Type B pancreatic cell (in vitro differentiated cells): ENCODE measurements at places on chromosomes 4 and X. TPM values are rescaled to one million over a fixed set of nuclear protein-coding genes. Genes with fewer than 3 reads are reported as not detected.

GRCh38 chrX:111581086-111581485 is 69.6 kb downstream of the SERTM2 start:
- H3K4me1 ChIP-seq, result peaks cover 11% of the 10 kb centered on the region
- H3K27ac ChIP-seq, result no peak overlapping the region
- H3K27me3 ChIP-seq, result no peaks in the 10 kb centered on the region

FHDC1 gene
- total RNA-seq, result 23.1 and 78.0 TPM in 2 replicates

GPR50 gene
- 2.1 and 3.5 TPM in 2 replicates for total RNA-seq

GRCh38 chr4:120156120-120156718 is 89.6 kb upstream of the MAD2L1 start:
- H3K27ac ChIP-seq, result no peak overlapping the region
- H3K36me3 ChIP-seq, result no peaks in the 10 kb centered on the region
- H3K27me3 ChIP-seq, result no peaks in the 10 kb centered on the region
- no peak for DNase-seq

GRCh38 chrX:1242891-1243402 is 25.7 kb upstream of the CSF2RA start:
- H3K27me3 ChIP-seq, result peaks cover 3% of the 10 kb centered on the region
- DNase-seq, result no peak

GRCh38 chrX:25017667-25018247 is 2.0 kb upstream of the ARX start:
- DNase-seq, result no peak
- no peak overlapping the region for H3K27ac ChIP-seq
- H3K4me3 ChIP-seq, result peak overlapping the region; percentile 83
- H3K27me3 ChIP-seq, result peaks cover 91% of the 10 kb centered on the region

GRCh38 chr4:123676890-123677229 is 280.3 kb downstream of the SPRY1 start:
- H3K27me3 ChIP-seq, result no peaks in the 10 kb centered on the region
- H3K4me1 ChIP-seq, result peaks cover 6% of the 10 kb centered on the region
- no peaks in the 10 kb centered on the region for H3K36me3 ChIP-seq
- no peak overlapping the region for H3K4me3 ChIP-seq
- H3K27ac ChIP-seq, result no peak overlapping the region
- DNase-seq, result no peak

- peak overlapping the region; percentile 13 for H3K4me3 ChIP-seq
- H3K27ac ChIP-seq, result peak overlapping the region; percentile 25
- peaks cover 19% of the 10 kb centered on the region for H3K4me1 ChIP-seq
- no peaks in the 10 kb centered on the region for H3K27me3 ChIP-seq
Measured at GRCh38 chr4:89915937-89916336, 21.3 kb downstream of the MMRN1 start.

DNA sequence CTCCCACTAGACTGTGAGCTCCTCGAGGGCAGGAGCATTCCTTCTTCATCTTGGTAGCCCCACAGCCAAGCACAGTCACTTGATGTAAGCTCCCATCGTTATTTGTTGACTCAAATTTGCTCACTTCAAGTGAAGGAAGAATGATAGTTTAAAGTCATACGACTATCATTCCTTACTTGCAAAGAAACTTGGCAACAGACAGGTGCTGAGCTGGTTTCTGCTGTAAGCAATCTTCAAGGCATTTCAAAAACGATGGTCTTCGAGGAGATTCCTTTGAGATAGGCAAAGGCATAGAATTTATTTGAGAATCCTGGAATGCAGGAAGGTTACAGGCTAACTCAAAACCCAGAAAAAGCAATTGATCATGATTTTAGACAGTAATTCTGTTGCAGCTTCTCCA is 64.8 kb downstream of the QDPR start:
- no peaks in the 10 kb centered on the region for H3K36me3 ChIP-seq
- H3K4me3 ChIP-seq, result no peak overlapping the region
- no peak overlapping the region for H3K27ac ChIP-seq
- H3K4me1 ChIP-seq, result no peaks in the 10 kb centered on the region
- peaks cover 5% of the 10 kb centered on the region for H3K27me3 ChIP-seq

TMEM150C gene
- 5.7 and 7.8 TPM in 2 replicates for total RNA-seq

- peak overlapping the region; percentile 70 for H3K27ac ChIP-seq
- H3K36me3 ChIP-seq, result peaks cover 10% of the 10 kb centered on the region
- peaks cover 46% of the 10 kb centered on the region for H3K4me1 ChIP-seq
- no peak for DNase-seq
Measured at GRCh38 chr4:1879485-1879884, 8.3 kb downstream of the NSD2 start.

DNA sequence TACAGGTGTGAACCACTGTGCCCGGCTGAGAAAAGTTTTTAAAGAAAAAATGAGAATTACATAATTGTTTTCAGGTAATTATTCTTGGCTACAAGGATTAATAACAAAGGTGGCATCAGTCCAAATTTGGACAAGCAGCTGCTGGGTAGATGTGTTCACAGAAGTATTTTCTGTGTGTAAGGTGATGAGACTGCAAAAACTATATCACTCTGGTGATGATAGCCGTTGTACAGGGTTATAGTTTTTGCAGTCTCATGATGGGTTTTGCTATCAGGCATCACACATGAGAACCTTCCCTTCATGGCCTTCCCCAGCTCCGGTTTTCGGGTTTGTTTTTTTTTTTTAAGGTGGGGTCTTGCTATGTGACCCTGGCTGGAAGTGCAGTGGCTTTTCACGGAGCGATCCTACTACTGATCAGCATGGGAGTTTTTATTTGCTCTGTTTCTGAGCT is 5.1 kb upstream of the SLC10A3 start:
- H3K36me3 ChIP-seq, result no peaks in the 10 kb centered on the region
- no peak overlapping the region for H3K27ac ChIP-seq
- H3K4me1 ChIP-seq, result no peaks in the 10 kb centered on the region
- H3K27me3 ChIP-seq, result no peaks in the 10 kb centered on the region

- DNase-seq, result no peak
- H3K27me3 ChIP-seq, result no peaks in the 10 kb centered on the region
- no peak overlapping the region for H3K4me3 ChIP-seq
Measured at GRCh38 chrX:15471028-15471427, 22.1 kb downstream of the PIR start.

DNA sequence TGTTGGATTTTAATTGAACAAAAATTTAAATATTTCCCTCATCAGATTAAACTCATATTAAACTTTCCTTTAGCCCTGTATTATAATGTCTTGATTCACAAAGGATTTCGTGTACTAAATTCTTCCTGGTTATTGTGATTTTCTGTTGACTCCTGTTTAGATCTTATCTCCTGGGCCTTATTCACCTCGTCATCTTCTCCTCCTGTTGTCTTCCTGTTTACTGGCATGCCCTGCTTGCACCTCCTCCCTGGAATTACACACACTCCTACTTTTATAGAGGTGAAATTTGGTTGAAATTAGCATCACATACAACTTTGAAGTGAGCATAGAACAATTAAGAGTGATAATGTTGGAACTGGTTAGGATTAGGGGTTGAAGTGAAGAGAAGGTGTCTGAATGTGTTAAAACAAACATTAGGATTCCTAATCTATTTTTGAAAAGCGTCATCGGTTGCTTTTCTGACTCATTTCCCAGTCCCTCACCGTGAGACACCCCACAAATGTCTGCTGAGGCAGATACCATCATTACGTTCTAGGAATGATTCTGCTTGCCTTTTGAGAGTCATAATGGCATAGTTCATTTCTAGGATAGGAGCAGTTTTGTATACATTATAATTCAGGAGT is 32.5 kb downstream of the TLL1 start:
- H3K4me3 ChIP-seq, result no peak overlapping the region
- no peaks in the 10 kb centered on the region for H3K27me3 ChIP-seq
- no peaks in the 10 kb centered on the region for H3K36me3 ChIP-seq
- no peaks in the 10 kb centered on the region for H3K4me1 ChIP-seq

FAM47A gene
- total RNA-seq, result not detected in 2 replicates

DNA sequence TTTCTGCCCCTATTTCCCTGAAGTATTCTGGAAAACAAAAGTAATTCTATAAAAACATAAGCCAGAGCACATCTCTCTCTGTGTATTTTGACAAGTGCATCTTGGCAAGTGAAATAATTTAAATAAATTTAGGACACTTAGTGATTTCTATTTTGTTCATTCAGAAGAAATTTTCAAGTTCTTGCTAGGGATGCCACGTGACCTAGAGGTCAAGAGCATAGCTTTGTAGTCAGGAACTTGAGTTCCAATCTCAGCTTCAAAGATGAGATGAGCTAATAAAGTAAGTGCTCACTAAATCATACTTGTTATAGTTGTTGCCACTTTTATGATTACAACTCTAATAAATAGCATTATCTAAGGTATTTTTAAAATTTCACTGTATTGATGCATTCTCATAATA is 13.8 kb downstream of the KDR start:
- no peak for DNase-seq
- peaks cover 4% of the 10 kb centered on the region for H3K27me3 ChIP-seq
- no peak overlapping the region for H3K4me3 ChIP-seq
- no peaks in the 10 kb centered on the region for H3K36me3 ChIP-seq
- H3K27ac ChIP-seq, result no peak overlapping the region

- H3K27me3 ChIP-seq, result no peaks in the 10 kb centered on the region
- H3K36me3 ChIP-seq, result no peaks in the 10 kb centered on the region
- no peak overlapping the region for H3K27ac ChIP-seq
- no peak overlapping the region for H3K4me3 ChIP-seq
Measured at GRCh38 chr4:42750091-42750490, 93.2 kb upstream of the ATP8A1 start.

IL21 gene
- total RNA-seq, result not detected in 2 replicates

USP11 gene
- 84.2 and 189 TPM in 2 replicates for total RNA-seq

DNA sequence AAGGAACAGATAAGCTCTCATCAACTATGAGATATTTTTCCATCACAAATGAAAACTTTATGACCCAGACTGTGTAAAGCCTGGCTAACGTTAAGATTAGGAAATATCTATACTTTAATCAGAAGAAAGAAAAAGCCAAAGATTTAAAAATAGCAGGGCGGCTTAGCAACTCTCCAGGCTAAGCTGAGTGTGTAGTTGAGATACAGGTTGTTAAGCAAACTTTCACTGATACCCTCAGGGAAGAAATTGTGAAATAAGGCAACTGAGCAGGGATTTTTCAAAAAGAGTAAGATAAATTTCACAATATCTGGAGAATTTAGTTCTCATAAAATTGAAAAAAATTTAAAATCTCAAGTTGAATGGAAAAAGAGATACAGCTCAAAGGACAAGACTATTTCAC is 382.0 kb downstream of the RAPGEF2 start:
- H3K36me3 ChIP-seq, result no peaks in the 10 kb centered on the region
- DNase-seq, result no peak
- peaks cover 17% of the 10 kb centered on the region for H3K27me3 ChIP-seq
- peaks cover 23% of the 10 kb centered on the region for H3K4me1 ChIP-seq

DNA sequence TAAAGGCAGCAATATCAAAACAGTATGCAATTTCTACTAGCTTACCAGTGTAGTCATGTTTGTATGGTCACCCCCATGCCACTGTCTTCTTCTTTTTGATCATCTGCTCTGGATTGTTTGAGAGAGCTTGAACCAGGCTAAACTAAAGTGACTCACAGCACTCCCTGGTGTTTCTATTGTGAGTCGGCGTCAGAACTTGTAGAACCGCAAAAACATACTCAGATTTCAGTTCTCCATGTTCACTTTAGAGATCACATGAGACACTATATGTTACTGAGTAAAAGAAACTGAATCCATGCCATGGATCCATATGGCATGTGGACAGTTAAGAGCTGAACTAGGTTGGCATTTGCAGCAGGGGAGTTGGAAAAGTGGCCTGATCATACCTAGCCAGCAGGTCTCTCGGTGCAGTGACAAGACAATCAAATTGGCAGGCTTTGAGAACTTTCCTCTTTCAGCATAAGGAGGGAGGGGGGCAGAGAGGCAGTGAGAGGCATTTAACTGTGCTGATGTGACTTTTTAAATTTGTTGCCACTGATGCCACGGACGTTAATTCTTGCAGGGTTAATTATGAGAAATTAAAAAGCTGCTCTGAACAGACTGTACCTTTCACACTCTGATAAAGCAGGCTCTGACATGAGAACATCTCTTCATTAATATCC is 88.4 kb downstream of the AFF2 start:
- DNase-seq, result no peak
- H3K36me3 ChIP-seq, result no peaks in the 10 kb centered on the region
- H3K27ac ChIP-seq, result no peak overlapping the region

DNA sequence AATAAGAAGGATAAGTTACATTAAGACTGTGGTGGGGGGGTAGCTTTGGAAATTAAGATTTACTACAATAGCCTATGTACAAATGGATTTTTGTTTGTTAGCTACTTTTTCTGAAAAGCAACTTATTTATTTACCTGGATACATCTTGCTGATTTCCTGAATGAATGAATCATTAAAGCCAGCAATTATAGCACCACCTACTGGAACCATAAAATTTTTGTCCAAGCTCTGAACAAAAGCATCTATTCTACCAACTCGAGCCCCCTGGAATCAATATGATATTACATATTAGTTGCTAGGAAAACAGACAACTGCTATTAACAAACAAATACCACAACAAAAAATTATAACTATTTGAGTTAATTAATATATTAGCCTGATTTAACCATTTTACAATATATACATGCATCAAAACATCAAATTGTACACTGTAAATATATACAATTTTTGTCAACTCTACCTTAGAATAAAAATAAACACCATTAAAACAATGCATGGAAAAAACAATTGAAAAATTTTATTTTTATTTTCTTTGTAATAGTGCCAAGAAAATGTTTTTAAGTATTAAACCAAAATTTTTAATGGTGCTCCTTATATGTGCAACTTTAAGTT is 15.3 kb downstream of the SEPSECS start:
- DNase-seq, result no peak
- no peak overlapping the region for H3K4me3 ChIP-seq
- peaks cover 20% of the 10 kb centered on the region for H3K36me3 ChIP-seq
- no peaks in the 10 kb centered on the region for H3K27me3 ChIP-seq

- H3K4me1 ChIP-seq, result peaks cover 5% of the 10 kb centered on the region
- no peak for DNase-seq
Measured at GRCh38 chr4:147550626-147551246, 66.5 kb upstream of the TMEM184C start.

ARHGAP36 gene
- 0.92 and 1.6 TPM in 2 replicates for total RNA-seq

DNA sequence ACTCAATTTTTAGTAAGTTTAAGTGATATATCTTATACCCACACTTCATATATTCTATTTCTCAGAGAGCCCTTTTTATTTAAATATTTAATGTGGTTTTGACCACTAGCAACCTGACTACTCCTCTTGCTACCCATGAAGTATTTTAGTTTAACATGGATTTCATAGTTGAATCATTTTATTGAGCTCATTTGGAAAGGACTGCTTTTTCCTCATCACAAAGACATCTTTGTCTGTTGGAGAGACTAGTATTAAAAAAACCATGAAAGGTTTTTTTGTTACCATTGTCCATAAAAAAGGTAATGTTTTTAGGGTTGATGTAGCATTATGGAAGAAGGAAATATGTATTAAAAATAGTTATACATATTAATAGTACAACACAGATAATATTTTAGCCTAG is 139.5 kb downstream of the RAPGEF2 start:
- no peaks in the 10 kb centered on the region for H3K4me1 ChIP-seq
- no peak for DNase-seq
- H3K27ac ChIP-seq, result no peak overlapping the region
- no peaks in the 10 kb centered on the region for H3K27me3 ChIP-seq
- H3K4me3 ChIP-seq, result no peak overlapping the region
- peaks cover 8% of the 10 kb centered on the region for H3K36me3 ChIP-seq

NEIL3 gene
- total RNA-seq, result 4.0 and 10.1 TPM in 2 replicates

DNA sequence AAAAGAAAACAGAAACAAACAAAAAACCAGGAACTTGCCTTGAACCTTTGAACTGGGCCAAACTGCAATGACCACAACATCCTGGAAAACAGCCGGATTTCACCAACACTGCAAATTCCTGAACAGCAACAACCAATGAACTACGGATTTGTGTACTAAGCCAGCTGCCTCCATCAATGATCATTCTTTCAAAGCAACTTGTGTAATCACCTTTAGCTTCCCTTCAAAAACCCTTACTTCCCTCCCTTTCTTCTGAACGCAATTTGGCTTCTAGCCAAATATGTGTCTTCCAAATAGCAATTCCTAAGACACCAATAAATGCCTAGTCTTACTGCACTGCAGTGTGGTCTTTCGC is 98.5 kb upstream of the FAM47C start:
- no peak for DNase-seq
- H3K27me3 ChIP-seq, result no peaks in the 10 kb centered on the region
- H3K4me3 ChIP-seq, result no peak overlapping the region
- no peaks in the 10 kb centered on the region for H3K4me1 ChIP-seq
- H3K36me3 ChIP-seq, result no peaks in the 10 kb centered on the region
